Left renal pelvis (tissue), 4 donors: ENCODE measurements at places on chromosomes 16 and 17. TPM values are rescaled to one million over a fixed set of nuclear protein-coding genes. Genes with fewer than 3 reads are reported as not detected.
A peak's percentile ranks its signal among the peaks of the same experiment; 100 is the strongest.

GRCh38 chr16:84339766-84340165, 28.6 kb upstream of the ATP2C2 start:
- no peak for DNase-seq

DNA sequence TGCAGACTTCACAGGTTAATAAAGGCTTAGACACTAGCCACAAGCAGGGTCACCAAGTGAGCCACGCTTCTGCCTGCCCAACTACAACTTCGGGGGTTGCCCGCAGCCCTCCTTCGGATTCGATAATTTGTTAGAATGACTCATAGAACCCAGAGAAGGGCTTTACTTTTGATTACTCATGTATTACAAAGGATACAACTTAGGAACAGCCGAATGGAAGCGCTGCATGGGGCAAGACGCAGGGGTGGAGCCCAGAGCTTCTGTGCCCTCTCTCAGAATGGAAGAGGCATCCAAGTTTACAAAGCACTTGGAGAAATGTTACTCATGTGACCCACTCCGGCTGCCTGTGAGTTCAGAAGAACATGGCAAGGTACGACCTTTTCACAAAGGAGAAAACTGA, 7.5 kb upstream of the CDH5 start:
- no peak for DNase-seq

- DNase-seq: peak; percentile 84
Observed at GRCh38 chr17:74454197-74455024, 12.0 kb upstream of the CD300A start.

- no peak for DNase-seq
Observed at GRCh38 chr17:69060822-69061221, at the start of gene ABCA9. Gene ABCA9 (minus strand): TSS chr17:69060927. CDS start chr17:69051126, 9,801 bp downstream.

DNA sequence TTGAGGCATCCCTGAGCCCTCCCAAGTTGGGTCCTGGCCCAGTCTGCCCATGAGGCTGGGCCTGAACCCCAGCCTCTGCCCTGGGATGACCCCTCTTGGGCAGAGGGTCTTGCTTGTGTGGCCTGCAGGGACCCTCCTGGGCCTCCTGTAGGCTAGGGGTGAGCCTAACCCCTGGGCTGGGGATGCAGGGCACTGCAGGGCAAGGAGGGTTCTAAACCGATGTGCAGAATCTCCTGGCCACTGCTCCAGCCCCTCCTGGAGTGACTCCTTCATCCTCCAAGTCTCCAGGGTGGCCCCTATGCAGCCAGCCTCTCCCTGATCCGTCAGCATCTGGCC, 37.5 kb downstream of the LGALS9 start:
- no peak for DNase-seq

DNA sequence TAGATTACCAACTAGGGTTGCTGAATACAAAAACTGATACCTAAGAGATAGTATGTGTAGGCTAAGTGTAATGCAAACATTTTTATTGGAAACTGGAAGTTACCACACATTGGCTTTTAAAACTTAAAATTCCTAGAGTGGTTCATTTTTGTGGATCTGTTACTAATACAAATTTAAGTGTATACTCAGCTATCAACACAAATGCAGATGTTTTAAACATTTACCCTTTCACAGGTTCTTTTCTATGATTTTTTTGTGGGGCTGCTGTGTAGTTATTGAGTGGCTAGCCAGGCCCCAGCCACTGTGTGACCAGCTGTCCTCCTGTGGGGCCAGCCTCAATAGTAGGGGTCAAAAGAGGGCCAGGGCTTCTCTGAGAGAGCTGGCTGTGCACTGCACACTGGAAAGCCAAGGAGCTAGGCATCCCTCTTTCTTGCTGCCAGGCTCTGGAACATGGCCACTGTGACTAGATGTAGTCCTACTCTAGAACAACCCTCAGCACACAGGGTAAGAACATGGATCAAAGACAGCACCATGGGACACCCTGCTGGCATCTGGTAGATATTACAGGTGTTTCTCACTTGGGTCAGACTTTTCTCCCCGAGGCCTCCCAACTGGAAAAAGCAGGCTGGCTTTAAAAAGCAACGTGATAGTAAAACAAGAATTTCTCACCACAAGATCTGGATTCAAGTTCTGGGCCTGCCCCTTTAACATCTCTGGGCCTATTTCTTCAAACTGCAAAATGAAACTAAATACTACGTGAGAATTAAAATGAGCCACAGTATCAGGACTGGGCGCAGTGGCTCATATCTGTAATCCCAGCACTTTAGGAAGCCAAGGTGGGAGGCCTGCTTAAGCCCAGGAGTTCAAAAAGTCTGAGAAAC, 7.3 kb upstream of the VEZF1 start:
- no peak for DNase-seq

GRCh38 chr17:66399441-66399840, 97.0 kb downstream of the PRKCA start:
- DNase-seq: no peak

GRCh38 chr16:4685776-4686496, 7.4 kb upstream of the NUDT16L1 start:
- no peak for DNase-seq

DNA sequence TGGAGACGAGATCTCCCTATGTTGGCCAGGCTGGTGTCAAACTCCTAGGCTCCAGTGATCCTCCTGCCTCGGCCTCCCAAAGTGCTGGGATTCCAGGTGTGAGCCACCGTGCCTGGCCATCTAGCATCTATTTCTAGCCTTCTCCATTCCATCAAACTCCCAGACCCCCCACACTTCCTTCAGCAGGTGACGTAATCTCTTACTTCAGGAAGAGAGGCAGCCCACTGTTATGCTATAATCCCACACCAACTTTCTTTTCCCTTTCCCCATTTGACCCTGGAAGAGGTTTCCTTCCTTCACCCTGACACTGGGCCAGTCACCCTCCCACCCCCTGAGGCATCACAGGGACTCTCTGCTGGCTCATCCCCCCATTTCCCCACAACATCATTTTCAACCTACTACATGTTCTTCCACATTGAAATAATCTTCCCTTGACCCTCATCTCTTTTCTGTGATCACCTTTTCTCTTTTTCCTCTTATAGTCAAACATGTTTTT, 7.6 kb downstream of the ITGA2B start:
- no peak for DNase-seq

DNA sequence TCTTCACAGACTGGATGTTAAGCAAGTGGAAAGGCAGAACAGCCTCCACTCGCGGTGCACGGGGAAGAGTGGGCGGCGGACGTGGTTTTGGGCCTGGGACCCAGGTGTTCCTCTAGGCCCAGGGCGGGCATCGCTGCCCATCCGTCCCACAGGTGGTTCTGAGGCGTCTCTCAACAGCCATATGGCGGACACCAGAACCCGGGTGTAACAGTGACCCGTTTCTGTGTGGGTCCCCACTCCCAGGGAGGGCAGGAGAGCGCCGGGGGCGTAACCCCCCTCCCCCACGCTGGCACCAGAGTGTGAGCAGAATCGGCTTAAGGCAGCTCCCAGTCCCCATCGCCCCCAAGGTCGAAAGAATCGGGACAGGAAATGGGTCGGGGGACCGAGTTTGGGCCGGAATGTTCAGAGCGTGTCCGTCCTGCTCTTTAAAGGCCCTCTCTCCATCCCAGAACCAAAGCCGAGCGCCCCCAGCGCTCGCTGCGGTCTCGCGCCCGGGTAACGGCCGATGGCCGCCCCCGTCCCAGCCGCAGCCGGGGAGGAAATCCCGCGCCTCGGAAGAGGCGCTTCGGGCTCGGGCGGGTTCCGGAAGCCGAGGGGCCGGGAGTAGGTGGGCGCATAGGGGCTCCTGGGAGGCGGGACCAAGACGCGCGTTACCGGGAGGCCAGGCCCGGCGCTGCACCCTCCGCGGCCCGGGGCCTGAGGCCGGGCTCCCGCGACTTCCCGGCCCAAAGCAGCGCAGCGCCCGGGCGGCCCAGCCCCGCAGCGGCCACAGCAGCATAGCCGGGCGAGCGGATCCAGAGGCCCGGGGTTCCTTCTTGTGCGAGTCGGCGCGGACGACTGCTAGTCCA, at the start of gene TK2:
Gene TK2, minus strand, starts transcription at position 839 of the 848 bp plus-strand sequence. Its CDS starts 61 bp downstream, at position 778.
- DNase-seq: peak; percentile 73

DNA sequence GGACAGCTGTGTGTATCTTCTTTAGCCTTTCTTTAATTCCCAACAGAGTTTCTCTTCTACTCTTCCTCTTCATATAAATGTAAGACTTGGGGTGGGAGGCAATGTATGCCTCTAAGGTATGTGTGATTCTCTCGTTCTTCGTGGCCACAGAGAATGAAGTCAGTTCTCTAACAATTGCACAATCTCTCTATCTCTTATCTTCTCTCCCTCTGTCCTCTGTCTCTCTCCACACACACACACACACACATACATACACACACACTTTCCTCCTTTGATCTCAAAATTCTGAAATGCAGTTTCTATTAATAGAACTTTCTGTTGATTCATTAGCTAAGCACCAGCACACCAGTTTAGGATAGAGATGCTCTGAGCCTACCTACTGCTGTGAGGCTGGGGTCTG, 615.7 kb upstream of the SALL1 start:
- no peak for DNase-seq

KRT33A gene
- polyA plus RNA-seq: not detected

CCL4L2 gene
- polyA plus RNA-seq: 1.1 TPM

DNA sequence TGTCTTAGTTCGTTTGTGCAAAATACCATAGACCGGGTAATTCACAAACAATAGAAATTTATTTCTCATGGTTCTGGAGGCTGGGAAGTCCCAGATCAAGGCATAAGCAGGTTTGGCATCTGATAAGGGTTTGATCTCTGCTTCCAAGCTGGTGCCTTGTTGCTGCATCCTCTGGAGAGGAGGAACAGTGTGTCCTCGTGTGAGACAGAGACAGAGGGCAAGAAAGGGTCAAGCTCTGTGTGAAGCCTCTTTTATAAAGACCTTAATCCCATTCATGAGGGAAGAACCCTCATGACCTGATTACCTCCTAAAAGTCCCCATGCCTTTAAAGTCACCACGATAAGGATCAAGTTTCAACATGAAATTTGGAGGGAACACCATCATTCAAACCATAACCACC, 55.8 kb upstream of the TANC2 start:
- DNase-seq: no peak

DNA sequence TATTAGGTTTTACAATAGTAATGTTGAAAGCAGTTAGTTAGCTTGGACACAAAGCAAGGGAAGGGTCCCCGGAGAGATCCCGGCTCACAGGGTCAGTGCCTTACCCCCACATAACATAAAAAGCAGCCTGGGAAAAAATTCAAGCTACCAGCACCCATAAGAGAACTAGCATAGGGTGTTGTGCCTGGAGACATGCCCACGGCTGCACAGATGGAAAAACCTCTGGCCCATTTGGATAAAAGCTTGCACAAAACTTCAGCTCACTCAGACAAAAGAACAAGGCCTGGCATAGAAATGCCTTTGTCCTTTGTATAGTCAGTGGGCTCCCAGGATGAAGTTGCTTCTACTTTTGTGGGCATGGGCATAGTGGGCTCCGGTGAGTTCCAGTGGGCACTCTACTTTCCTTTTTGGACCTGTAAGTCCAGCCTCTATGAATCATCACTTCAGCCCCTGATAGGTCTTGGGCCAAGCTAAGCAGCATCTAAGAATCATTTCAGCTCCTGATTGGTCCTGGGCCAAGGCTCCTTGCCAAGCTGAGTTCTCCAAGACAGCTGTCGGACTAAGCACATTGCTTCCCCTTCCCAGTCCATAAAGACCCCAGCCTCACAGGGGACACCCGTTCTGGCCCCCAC, 1.3 kb upstream of the RDM1 start:
- peak; percentile 14 for DNase-seq

- no peak for DNase-seq
Observed at GRCh38 chr16:54466233-54466632, 179.6 kb upstream of the IRX3 start.
